ENCODE measurements at places on chromosomes 12 and 14.

- DNase-seq: no peak
These were observed 413 bp downstream of the DAD1 start for GRCh38 chr14:22588526-22589095.

DNA sequence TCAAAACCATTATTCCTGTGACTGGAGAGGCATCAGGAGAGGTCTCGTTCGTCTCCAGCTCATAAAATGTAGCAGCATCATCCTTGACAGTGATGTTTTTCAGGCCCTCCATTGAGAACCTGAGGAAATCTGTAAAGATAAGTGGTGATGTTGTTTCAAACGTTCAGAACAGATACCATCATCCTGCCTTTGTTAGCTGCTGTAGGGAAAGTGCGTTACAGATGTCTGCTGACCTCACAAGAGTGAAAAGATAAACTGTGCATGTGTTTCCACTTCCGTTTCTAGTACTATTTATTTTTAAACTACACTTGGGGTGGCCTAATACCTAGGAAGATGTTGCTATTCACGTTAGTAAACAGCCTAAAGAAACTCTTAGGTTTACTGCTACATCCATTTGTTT lies 28.4 kb downstream of the BCL2L14 start:
- no peak for DNase-seq

GRCh38 chr12:2919249-2919648 lies 28.6 kb downstream of the TULP3 start:
- no peak for DNase-seq

DNA sequence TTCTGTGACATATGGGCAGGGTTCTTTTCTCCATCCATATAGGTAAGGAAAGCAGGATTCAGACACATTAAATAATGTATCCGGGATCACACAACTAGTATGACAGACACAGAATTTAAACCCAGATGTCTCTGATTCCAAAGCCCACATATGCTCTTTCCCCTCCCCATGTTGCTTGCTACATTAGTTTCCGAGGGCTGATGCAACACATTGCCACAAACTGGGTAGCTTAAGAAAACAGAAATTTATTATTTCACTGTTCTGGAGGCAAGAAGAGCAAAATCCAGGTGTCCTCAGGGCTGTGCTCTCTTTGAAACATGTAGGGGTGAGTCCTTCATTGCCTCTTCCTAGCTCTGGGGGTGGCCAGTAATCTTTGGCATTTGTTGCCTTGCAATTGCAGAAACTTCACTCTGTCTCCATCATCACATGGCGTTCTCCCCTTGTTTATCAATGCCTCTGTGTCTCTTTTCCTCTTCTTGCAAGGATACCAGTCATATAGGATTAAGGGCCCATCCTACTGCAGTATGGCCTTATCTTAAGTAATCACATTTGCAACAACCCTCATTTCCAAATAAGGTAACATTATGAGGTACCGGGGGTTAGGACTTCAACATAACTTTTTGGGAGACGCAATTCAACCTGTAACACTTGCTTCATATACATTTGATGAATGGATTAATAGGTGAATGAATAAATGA lies 83.0 kb upstream of the CCND2 start:
- no peak for DNase-seq

DNA sequence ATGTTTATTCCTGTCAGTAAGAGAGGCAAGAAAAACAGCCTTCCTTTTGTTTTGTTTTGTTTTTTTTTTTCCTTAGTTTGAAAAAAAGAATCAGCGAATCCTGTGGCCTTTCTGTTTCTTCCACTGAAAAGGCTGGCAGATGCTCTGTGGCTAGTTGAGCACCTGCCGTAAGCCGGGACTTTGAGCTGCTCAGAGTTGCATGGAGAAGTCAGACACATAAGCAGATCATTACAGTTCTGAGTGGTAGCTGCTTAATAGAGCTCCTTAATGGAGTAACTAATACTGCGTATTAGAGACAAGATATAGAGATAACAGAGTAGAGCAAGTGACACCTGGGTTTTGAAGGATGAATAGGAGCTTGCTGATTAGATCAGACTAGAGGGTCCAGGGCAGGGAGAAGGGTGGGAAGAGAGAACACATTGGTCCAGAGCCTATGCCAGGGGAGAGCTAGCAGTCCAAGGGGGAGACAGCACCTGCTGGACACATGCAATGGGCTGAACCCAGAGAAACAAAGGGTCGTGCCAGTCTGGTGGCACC lies 129.4 kb downstream of the TSPAN9 start:
- DNase-seq: no peak
